Mammary epithelial cell (primary cell): ENCODE measurements at places on chromosomes 6 and 20. TPM values are rescaled to one million over a fixed set of nuclear protein-coding genes. Genes with fewer than 3 reads are reported as not detected.

DNA sequence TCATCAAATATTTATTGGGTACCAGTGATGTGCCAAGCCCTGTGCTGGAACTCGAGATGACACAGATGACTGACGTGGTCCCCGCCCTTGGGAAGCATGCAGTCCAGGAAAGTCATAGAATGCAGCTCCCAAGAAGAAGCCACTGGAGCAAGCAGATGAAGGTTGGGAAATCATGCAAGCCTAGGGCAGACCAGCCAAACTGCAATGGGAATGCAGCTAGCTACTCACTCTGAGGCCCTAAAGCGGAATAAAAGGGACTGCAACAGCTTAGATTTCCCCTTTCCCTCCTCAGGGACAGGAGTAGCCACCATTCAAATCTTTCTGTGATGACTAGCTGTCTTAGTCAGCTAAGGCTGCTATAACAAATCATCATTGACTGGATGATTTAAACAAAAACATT lies 152.2 kb downstream of the MAFB start:
- DNase-seq = peak; percentile 7

- DNase-seq = no peak
Measured at GRCh38 chr6:165049362-165049761, 260.0 kb downstream of the C6orf118 start.

DNA sequence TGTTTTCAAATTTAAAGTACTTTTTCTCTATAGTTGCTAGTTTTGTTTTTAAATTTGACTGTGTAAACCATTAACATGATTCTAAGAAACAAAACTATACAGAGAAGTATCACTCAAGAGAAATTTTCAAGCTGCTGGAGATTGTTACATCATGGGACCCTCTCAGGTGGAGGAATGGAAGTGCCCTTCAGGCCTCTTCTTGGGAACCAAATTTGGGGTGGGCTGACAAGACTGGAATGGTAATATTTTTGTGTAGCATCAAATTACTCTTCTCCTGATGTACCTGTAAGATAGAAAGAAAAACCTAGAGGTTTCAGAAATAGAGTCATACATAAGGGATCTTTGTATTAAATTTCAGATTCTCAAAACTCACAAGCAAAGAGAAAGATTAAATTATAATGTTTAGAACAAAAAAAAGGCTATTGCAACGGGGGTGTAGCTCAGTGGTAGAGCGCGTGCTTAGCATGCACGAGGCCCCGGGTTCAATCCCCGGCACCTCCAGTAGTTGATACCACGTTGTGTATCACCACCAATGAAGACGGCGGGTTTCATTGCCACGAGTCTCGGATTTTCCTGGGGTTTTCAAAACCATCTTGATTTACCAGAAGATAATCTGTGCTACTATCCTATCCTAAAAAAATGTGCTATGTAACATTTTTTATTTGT lies 193.7 kb downstream of the GPX5 start:
- peak; percentile 63 for DNase-seq

- DNase-seq = no peak
Measured at GRCh38 chr6:65943548-65943947, 236.5 kb upstream of the EYS start.

DNA sequence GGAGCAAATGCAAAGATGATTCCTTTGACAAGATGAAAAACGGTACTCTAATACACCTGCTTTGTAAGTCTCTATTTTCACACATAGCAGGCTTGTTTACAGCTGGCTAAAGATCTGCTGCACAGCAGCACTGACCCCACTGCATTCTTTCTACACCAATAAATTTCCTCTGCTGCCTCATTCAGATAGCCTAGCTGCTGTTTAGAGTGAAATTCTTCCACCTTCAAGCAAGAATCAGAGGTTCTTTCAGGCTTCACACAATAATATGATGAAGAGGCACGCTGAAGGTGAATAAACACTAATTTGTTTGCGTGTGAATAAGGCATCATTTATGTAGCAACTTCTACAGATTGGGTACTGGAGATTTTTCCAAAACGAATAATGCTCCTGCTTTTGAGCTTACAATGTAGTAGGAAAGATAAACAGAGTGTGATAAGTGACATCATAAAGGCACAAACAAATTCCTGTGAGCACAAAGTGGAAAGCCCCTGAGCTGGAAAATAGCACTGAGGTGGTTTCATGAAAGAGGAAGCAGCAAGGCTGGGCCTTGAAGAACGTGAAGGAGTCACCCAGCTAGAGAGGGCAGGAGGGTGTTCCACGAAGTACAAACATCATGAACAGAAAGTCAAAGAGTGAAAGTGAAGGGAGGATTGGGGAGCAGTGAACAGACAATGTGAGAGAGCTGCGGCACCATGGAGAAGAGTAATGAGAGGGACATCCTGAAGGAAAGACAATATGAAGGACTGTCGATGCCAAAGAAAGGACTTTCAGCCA lies 543.4 kb downstream of the CD83 start:
- DNase-seq = peak; percentile 25

DNA sequence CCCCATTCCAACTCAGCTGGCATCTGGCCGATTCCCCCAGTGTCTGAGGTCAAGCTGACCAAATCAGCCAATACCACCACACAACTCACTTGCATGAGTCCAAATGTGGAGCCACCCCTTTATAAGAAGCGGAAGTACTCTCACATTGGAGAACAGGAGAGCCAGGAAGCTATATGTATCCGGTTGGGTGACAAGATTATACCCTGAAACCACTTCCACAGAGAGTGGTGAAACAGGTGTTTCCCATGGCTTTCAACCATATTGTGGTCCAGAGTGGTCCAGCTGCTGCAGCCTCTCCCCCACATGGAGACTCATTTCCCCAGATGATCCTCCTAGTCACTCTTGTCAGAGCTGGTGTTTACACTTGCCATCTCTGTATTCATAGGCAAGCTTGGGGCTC lies 24.0 kb upstream of the SERINC1 start:
- DNase-seq = no peak

GRCh38 chr20:1265226-1265915 lies 723 bp upstream of the SNPH start:
- DNase-seq = no peak

DNA sequence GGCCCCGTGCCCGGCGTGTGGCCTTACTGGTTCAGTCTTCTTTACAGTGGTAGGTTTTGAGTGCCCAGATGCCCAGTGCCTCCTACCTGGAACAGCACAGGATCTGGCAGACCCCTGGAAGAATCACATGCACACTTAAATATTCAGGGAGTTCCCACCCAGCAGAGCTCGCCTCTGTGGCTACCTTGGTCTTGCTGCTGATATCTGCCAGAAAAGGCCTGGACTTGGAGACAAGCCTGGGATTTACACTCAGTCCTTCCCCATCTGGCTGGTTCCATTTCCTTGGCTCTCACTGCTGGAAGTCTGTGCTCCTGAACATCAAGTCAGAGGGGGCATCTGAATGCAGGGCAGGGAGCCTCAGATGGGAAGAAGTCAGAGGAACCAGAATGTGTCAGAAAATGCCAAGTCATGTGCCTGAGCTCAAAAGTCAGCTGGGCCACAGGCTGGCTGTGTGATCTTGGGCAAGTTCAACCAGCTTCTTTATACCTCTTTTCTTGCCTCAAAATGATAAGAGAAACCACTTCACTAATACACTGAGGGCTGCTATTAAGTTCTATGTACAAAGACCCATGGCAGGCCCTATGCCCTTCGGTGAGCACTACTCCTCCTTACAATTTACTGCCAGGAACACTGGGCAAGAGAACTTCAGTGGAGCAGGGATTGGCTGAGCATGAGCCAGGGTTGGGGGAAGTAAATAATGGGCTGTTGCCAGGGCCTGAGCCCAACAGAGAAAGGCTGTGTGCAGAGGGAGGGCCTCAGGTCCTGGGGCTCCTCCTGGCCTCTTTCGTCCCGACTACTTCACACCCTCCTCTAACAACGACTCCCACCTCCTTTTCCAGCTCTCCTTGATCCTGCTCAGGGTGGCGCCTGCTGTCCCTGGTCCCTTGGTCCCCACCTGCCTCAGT lies 158.1 kb upstream of the PROKR2 start:
- DNase-seq = no peak

- no peak for DNase-seq
Measured at GRCh38 chr6:46293641-46294316, 123.0 kb upstream of the ENPP5 start.

DNA sequence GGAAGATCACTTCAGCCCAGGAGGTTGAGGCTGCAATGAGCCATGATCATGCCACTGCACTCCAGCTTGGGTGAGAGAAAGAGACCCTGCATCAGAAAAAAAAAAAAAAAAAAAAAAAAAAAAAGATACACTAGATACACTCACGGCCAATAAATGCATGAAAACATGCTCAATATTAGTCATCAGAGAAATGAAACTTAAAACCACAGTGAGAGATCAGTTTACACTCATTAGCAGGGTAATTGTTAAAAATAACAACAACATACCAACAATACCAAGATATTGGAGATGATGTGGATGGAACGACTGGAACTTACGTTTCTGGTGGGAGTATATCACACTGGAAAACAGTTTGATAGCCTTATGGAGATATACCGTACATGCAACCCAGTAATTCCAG lies 29.9 kb downstream of the HS3ST5 start:
- no peak for DNase-seq

DNA sequence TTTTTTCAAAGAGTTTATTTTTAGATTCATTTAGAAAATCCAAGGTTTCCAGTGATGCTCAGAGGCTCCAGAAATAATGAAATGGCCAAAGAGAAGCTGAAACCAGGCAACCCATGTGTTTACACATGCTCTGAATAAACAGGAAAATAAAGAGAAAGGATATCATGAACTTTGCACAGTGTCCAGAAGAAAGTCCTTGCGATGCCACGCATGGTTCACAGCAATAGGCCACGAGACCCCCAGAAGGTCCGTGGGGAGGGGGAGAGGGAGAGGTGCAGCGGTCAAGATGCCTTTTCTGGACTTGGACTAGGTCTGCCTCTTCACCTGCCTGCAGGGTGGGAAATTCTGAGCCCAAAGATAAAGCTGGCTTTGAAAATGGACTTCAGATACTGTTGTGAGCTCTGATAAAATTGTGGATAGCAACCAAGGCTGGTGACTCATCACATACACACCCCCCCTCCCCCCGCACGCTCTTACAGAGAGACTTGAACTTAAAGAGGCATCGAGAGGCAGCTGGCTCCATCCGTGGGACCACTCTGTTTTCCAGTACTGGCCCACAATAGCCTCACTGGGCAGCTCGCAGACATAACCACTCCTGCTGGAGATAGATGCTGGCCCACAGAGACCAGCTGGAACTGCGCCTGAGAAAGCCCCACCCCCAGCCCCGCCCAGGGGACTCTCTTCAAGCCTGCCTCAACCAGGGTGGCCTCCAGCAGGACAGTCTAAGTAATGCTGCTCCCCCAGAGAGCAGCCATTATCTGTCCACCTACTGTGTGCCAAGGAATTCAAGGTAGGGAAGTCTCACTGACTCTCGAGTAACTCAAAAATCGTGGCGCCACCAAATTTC lies 21.2 kb upstream of the NFATC2 start:
- DNase-seq = peak; percentile 54

GRCh38 chr6:37287519-37288157 lies 29.7 kb upstream of the TMEM217 start:
- no peak for DNase-seq

DNA sequence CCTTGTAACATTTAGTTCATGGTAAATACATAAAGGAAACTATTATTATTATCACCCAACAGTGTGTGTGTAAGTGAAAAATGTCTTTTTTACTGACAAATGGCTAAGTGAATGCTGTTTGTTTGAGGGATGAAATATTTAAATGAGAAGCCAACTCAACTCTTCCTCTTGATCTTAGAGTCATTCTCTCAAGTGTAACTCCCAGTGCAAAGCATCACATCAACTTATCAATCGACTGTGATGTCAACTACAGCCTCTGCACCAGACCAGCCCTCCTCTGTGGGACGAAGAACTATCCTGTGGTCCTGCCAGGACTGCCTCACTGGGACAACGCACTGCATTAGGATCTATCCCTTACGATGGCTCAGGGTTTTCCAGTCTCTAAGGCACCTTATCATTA lies 5.3 kb downstream of the C6orf15 start:
- no peak for DNase-seq

GRCh38 chr6:22558288-22558882 lies 11.0 kb upstream of the HDGFL1 start:
- no peak for DNase-seq

DNA sequence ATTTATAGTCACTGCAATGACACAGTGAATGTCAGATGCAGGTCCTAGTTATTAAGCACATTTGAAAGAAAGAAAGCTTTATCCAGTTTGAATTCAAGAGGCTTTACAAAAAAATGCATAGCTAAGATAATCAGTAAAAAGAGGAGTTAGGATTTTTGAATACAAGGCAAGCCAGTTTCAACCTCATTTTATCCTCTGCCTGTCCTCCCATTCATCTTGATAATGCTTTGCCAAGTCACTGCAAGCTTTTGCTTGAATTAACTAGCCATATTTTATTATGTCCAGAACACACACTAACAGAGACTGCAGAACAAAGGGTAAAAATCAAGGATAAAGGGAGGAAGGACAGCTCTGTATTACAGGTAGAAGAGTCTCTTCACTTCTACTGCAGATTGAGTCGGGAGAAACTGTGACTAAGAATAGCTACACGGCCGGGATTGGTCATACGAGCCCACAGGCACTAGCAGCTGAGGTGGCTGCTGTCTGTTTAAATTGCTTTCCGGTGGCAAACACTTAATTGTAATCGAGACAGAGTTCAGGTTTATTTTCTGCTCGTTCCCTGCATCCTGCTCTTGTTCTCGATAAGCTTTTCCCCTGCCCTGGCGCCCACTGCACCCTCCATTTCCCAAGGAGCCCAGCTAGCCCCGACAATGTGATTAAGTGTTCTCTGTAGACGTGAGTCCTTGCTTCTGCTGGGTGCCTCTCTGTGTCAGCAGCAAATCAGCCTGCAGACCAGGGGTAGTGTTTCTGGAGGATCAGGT lies 30.5 kb upstream of the AKAP12 start:
- DNase-seq = peak; percentile 75

C20orf144 gene
- total RNA-seq = under 0.01 TPM

SIRPG gene
- total RNA-seq = not detected

MUC21 gene
- total RNA-seq = not detected in 2 replicates

BANF2 gene
- total RNA-seq = not detected in 2 replicates

OTOR gene
- not detected in 2 replicates for total RNA-seq

FAM83C gene
- total RNA-seq = not detected

MRPS26 gene
- 25.3 TPM for total RNA-seq

CPXM1 gene
- total RNA-seq = not detected in 2 replicates

RHAG gene
- not detected for total RNA-seq
